ENCODE measurements at places on chromosomes 4 and X. TPM values are rescaled to one million over a fixed set of nuclear protein-coding genes. Genes with fewer than 3 reads are reported as not detected.

Gene YY2
- 4.3 TPM for total RNA-seq

Gene KLB
- total RNA-seq: not detected

Gene ZDHHC9
- total RNA-seq: 10.4 TPM

Gene GPR82
- not detected for total RNA-seq

Gene TCEANC
- 3.0 TPM for total RNA-seq

Gene UGT2B10
- not detected for total RNA-seq

Gene CACNA1F
- total RNA-seq: not detected

Data from A172 (cell line).